D721Med (cell line): ENCODE measurements at places on chromosomes 4 and X.

DNA sequence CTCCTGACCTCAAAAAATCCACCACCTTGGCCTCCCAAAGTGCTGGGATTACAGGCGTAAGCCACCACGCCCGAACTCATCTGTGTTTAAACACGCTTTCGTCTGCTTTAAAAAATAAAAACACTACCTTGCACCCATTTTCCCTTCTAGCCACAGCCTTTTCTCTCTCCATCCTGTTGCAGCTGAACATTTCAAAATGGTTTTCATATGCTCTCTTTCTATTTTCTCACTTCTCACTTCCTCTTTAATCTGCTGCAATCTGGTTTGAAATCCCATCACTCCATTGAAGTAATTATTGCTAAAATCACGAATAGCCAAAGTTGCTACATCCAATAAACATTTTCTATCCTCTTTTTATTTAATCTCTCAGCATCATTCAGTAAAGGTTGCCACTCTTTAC lies 70.0 kb downstream of the DCHS2 start:
- no peak for DNase-seq

- DNase-seq, result no peak
These were observed 518.6 kb downstream of the RPA4 start for GRCh38 chrX:97402333-97402732.

GRCh38 chr4:40269133-40269532 lies 66.0 kb upstream of the CHRNA9 start:
- no peak for DNase-seq

GRCh38 chrX:140177821-140178220 lies 212.5 kb upstream of the CXorf66 start:
- no peak for DNase-seq

DNA sequence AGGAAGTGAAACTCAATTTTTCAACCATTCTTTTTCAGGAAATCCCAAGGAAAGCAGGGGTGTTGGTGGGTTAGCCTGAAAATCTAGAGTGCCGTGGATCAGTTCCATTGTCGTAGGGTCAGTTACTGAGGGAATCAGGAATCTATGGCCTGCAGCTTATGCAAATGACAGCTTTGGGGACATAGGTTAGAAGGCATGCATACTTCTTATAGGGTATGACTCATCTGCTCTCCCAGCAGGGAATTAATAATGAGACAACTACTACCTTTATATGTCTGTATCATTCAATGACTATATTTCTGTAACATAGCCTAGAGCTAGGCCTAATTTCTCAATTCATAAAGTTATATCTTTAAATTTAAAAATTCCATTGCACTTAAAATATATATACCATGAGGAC lies 36.6 kb downstream of the ZNF41 start:
- no peak for DNase-seq

- DNase-seq, result no peak
These were observed 87.6 kb downstream of the ABLIM2 start for GRCh38 chr4:8070736-8071718.

- DNase-seq, result no peak
These were observed 719.2 kb upstream of the TENM3 start for GRCh38 chr4:181523973-181524372.

DNA sequence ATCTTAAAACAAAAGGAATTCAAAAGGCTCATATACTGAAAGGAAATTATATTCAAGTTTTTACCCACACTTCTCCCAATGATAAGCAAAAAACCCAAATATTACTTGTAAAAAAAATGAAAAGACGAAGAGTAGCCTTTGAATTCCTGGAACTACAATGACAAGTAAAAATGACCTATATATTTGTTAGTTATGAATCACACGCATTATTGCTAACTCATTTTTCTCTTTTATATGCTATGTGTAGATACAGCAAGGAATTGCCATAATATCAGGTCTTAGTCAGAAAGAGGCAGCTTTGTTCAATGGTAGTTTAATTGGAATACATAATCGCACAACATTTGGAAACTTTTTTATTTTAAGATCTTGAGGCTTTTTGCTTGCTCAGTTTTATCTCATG lies 22.7 kb upstream of the ASB5 start:
- DNase-seq, result no peak

DNA sequence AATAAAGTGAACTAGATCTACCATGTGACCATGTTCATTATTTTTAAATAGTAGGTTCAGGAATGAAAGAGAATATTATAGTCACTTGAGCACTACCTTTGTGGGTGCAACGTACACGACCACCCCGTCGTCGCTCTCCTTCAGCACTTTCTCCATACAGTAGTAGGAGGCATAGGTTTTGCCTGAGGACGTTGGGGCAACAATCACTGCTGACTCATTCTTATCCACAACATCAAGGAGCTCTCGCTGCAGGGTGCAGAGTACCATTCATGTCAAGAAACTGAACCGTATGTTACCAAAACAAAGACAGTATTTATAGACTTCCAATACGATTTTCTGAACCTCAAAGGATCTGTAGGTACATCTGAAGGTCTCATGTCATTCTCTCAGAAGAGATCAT lies 44.7 kb downstream of the DDX60 start:
- DNase-seq, result no peak

- DNase-seq, result no peak
These were observed 8.7 kb upstream of the PDHA2 start for GRCh38 chr4:95831166-95831565.

DNA sequence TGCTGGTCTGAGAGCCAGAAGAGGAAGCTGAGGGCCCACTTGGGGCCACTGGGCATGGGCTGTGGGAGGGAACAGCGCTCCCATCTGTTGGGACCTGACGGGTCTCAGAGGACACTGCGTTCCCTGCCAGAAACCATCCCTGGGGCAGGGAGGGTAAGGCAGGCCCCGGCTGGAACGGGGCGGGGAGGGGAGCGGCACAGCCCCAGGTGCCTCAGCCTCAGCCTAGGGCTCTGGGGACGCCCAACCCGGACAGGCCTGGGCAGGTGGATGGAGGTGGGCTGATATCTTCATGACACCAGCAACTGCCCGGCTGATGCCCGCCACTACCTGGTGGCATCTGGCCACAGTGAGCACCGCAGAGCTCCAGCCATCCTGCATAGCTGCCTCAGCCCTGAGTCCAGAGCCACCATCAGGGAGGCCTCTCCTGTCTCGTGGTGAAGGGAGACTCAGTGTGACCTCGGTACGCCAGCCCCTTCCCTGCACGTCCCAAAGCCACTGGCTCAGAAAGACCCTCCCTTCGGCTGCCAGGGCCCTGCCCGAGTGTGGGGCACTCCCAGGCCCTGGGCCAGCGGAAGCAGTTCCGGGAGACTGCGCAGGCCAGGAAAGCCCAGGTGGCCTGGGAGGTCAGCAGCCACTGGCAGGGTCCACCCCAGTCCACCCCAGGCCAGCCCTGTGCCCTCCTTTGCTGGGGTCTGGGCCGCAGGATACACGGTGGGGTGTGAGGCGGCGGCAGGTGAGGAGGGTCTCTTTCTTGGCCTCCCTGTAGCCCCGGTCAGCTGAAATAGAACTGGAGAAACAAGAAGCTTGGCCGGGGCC lies 34.6 kb upstream of the FGFR3 start:
- DNase-seq, result no peak

DNA sequence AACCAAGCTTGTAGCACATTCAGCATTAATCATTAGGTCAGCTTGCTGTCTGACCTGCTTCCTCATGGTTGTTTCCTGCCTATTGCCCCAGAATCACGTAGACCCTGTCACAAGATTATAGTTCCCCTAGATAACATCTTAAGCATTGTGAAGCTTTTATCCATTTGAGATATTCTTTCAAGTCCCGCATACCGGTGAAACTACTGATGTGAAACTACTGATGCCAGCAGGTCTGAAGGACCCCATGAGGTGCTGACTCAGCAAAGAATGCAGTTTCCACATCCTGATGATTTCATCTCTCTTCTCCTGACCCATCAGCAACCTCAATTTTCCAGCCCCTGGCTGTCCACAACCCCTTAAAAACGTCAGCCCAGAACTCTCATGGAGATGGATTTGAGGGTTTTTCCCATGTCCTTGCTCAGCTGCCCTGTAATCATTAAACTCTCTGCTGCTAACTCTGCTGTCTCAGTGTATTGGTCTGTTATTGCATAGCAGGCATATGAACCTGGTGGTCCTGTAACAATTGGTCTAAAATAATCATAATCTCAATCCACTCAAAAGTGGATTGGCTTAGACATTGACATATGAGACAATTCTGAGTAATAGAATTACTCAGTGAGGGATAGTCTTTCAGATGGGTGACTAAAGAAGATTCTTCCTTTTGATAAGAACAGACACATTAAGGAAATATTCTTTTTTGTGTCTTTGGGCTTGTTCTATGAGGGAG lies 26.3 kb upstream of the UBA6 start:
- no peak for DNase-seq

- no peak for DNase-seq
These were observed 33.3 kb downstream of the MEPE start for GRCh38 chr4:87865960-87866598.

GRCh38 chr4:108512615-108513505 lies 107.5 kb upstream of the RPL34 start:
- DNase-seq, result no peak

GRCh38 chr4:156824451-156825060 lies 147.0 kb downstream of the PDGFC start:
- no peak for DNase-seq

DNA sequence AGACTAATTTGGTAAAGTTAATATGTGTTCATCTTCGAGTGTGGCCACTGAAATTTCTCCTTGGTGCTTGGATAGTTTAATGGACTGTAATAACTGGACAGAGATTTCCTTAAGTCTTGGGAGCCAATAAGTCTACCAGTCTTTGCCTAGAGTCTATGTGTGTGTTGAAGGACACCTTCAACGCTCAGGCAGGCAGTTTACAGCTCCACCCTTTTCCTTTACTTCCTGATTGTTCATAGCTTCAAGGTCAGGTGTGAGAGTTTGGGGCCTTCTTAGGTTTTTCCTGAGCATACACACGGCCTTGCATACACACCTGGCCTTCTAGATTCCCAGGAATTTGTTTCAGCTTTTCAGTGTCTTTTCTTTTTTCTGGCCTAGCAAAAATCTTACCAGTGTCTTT lies 355.3 kb upstream of the AMOT start:
- DNase-seq, result no peak

GRCh38 chrX:99469439-99469838 lies 940.6 kb downstream of the PCDH19 start:
- DNase-seq, result no peak

GRCh38 chrX:107600366-107600765 lies 27.9 kb upstream of the PRPS1 start:
- no peak for DNase-seq
